ENCODE measurements at places on chromosomes 12 and 14.

GRCh38 chr14:32820682-32821081 is 118.0 kb upstream of the NPAS3 start:
- DNase-seq: no peak

DNA sequence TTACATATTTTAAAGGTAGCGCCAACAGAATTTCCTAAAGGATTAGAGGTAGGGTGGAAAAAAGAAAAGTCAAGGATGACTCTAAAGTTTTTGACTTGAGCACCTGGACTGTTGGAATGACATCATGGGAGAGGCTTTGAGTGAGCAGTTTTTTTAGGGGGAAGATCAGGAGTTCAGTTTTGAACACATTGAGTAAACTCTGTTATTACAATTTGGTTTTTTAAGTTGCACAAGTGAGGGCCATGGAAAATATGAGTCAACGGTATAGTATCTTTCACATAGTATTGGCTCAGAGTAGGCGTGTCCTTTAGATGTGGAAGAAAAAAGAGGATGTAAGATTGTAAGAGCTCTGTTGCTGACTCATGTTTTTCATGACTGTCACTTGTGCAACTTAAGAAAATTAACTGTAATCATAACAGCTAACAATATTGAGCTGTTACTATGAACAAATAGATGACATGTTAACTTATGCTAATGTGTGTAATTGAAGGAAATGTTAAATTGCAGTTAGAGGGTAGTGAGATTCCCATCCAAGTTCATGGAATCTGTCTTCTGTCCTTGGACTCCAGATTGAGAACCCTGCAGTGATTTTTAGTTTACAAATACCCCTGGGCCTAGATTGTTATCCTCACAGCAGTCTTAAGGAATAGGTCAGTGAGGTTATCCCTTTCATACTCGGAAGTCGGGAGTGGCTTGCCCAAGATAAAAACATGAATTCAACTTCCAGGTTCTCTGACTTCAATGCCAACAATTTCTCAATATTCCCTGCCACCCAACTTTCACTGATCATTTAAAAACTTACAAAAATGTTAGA is 48.2 kb upstream of the ATP2B1 start:
- DNase-seq: peak; percentile 98

- DNase-seq: peak; percentile 21
Measured at GRCh38 chr14:25833341-25834126, 764.3 kb downstream of the NOVA1 start.

DNA sequence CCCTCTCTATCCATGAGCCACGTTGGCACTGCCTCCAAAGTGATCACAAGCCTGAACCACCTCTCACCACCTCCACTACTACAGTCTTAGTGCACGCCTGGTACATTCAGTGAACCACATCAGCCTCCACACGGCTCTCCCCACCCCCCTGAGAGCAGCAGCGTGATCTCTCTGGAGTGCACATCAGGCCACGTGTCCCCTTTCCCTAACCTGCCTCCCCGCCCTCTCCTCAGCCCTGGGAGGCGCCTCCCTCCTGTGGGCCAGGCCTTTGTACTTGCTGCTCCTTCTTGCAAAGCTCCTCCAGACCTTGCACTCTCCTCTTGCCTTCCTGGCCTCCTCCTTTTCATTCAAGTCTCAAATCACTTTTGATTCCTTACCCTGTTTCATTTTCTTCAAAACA is 49.8 kb downstream of the SLC6A12 start:
- DNase-seq: no peak

DNA sequence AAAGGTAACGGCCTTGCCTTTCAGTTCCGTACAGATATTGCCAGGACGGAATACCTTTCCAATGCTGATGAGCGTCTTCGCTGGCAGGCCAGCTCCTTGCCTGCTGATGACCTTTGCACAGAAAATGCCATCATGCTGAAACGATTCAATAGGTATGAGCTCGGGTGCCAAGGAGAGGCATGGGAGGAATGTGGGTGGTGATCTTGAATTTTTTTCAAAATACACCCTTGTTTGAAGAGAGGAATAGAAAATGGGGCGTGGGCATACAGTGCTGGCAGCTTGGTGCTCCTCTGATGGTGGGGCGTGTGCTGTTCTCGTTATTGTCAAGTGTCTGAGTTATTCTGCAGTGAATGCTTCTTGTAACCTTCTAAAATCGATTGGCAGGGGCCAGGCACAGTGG is 52.5 kb downstream of the HSP90AA1 start:
- no peak for DNase-seq

- no peak for DNase-seq
Measured at GRCh38 chr12:58206876-58207275, 265.5 kb downstream of the ATP23 start.

GRCh38 chr12:89161557-89161956 is 190.7 kb downstream of the DUSP6 start:
- DNase-seq: no peak

DNA sequence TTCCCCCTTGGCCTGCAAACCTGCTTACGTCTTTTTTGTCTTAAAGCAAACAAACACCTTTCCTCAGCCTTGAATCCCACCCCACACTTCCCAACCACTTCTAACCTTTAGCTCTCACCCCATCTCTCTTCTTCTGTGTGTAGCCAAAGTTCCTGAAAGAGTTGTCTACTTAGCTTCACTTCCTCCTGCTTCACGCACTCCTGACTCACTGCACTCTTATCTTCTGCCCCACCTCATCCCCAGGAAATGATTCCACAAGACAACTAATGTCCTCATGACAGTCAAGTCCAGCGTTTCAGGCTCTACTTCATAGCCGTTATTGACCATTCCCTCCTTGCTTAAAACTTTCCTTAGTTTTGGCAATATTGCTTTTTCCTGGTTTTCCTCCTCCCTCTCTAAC is 22.4 kb downstream of the EIF2B2 start:
- no peak for DNase-seq

- DNase-seq: no peak
Measured at GRCh38 chr12:92000597-92000996, 145.0 kb downstream of the BTG1 start.

DNA sequence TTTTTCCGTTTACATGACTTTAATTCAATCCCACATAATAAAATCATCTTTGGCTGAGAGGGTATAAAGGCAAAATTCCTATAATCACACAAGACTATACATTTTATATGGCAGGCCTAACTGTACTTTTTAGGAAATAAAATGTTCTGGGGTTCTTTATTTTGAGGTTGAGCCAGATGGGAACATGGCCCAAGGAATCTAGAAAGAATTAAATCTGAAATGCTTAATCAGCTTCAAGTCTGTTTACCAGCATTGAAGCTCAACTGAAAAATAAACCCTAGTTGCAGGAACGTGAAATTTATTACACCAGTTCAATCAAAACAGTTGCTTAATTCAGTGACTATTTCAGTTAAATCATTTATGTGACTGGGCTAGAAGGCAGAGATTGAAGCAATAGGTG is 191.0 kb upstream of the BTG1 start:
- DNase-seq: no peak

DNA sequence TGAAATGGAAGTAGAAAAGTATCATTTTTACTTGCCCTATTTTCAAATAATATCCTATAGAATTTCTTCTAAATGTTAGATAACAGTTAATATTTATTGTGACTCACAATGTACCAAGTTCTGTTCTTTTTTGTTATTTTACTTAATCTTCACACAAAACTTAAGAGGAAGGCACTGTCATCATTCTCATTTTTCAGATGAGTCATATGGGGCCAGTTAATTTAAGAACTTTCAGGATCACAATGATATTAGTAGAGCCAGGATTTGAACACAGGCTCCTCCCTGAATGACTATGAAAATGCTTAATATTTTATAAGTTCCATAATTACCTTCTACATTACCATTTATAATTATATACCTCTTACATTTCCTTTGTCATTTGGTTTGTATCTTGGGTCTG is 10.4 kb upstream of the TMEM260 start:
- DNase-seq: no peak

GRCh38 chr14:71322655-71323250 is 415.5 kb downstream of the PCNX1 start:
- DNase-seq: no peak

GRCh38 chr14:71206766-71207371 is 299.6 kb downstream of the PCNX1 start:
- DNase-seq: no peak

DNA sequence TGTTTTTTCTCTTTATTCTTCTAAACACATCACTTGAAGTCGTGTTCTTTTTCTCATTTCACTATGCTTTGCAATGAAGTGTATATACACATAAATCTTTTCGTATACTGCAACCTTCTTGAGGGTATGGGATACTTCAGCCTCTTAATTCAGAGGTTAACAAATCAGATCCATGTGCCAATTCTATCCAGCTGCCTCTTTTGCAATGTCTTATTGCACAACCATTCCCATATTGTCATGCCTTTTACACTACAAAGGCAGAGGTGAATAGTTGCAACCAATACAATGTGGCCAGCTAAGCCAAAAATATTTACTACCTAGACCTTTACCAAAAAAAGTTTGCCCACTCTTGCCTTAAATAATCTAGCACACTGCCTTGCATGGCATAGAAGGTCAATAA is 224.5 kb upstream of the FOXG1 start:
- no peak for DNase-seq

DNA sequence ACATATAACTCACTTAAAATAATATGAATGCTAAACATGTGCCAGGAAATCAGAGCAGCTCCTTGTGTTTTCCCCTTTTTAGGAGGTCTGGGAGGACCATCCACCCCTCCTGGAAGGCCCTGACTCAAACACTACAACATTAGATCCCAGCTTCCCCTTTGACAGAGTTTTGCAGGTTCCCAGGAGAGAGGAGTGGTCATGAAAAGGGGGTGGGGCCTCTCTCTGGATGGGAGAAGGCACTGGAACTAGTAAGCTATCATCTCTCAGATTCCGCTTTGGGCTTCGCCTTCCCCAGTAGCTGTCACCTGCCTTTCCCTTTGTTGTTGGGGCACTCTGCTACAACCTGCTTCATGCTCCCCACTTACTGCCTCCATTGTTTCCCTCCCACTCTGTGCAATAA is 149.2 kb downstream of the ZFP36L1 start:
- DNase-seq: no peak

- no peak for DNase-seq
Measured at GRCh38 chr12:52728374-52728773, 25.1 kb upstream of the KRT77 start.

DNA sequence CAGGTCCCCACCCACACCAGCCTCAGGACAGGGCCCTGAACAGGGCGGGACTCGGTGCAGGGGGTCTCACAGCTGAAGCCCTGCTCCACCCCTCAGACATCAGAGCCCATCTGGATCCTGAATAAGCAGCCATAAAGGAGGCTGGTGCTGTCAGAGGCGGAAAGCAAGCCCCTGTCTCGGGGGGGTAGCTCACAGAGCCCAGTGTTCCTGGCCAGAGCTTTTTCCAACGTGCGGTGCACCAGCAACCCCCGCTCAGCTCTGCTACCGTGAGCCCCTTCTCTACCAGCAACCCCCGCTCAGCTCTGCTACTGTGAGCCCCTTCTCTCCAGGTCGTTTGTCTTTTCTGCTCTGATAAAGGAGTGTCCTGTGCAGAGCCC is 136.5 kb upstream of the SFSWAP start:
- DNase-seq: no peak

DNA sequence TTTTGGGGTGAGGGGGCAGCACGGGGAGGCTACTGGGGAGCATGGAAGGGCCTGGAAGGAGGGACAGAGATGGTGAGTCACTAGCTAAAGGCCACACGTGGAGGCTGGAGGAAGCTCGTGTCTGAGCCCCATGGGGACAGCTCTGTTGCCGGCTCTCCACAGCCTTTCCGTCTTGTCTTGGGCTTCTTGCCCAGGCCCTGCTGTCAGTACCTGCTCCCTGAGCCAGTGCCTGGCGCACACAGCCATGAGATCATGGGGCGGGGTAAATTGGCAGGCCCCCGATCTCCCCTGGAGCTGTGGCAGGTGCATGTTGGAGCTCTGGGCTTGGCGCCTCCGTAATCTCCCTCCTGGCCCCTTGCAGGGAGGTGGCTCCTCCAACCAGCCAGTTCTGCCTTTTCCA is 16.1 kb upstream of the KRT80 start:
- DNase-seq: no peak

DNA sequence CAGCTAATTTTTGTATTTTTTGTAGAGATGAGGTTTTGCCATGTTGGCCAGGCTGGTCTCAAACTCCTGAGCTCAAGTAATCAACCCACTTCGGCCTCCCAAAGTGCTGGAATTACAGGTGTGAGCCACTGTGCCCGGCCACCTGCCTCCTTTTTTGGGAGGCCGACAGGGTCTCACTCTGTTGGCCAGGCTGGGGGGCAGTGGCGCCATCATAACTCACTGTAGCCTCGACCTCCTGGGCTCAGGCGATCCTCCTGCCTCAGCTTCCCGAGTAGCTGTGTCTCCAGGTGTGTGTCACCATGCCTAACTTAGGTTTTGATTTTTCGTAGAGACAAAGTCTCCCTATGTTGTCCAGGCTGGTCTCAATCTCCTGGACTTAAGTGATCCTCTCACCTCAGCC is 70.7 kb downstream of the AACS start:
- DNase-seq: no peak

DNA sequence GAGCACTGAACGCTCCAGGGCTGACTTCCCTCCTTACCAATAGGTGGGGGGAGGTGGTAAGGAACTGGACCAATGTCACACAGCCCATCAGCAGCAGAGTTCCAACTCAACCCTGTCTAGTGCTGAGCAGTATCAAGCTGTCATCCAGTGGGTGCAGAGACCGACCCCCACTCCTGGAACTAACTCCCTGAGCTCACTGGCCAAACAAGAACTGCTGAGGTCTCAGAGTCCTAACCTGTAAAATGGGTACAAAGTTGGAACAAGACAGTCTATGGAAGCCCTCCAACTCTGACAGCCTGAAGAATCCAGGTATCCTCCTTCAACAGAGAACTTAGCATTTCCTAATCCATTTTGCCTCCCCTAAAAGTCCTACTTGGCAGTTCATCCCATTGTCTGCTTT is 91.1 kb upstream of the CLMN start:
- DNase-seq: no peak

- no peak for DNase-seq
Measured at GRCh38 chr12:64800640-64801039, 23.8 kb upstream of the TBC1D30 start.

- peak; percentile 50 for DNase-seq
Measured at GRCh38 chr12:20024194-20024593, 344.1 kb upstream of the PDE3A start.

DNA sequence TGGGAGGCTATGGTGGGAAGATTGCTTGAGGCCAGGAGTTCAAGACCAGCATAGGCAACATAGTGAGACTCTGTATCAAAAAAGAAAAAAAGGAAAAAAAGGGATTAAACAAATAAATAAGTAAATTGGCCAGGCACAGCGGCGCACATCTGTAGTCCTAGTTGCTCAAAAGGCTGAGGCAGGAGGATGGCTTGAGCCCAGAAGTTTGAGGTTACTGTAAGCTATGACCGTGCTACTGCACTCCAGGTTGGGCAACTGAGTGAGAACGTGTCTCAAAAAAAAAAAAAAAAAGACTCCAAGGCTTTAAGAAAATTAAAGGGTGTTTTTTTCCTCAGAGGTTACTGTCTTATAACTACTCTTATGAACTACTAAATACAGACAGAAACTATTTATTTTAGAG is 11.7 kb downstream of the BEST3 start:
- DNase-seq: no peak

DNA sequence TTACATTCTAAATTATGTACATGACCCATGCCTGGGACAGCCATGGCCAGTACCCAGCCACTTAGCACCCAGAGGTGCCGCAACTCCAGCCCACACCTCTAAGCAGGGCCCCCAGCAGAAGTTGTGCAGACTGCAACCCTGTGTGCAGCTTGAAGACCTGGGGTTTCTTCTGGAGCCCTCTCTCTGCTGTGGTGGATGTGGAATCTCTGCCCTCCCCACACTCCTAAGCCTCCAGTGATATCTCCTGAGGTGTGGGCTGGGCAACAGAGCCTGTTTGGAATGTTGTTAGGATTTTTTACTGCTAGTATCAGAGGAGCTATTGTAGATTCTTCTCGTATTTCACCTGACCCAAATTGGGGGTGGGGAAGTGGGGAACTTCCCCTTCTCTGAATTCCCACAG is 59.4 kb upstream of the TUNAR start:
- DNase-seq: no peak
